NCI-H460 (cell line): ENCODE measurements at places on chromosomes 13 and 19.

GRCh38 chr13:110650436-110650835 is 35.1 kb downstream of the NAXD start:
- DNase-seq: no peak

DNA sequence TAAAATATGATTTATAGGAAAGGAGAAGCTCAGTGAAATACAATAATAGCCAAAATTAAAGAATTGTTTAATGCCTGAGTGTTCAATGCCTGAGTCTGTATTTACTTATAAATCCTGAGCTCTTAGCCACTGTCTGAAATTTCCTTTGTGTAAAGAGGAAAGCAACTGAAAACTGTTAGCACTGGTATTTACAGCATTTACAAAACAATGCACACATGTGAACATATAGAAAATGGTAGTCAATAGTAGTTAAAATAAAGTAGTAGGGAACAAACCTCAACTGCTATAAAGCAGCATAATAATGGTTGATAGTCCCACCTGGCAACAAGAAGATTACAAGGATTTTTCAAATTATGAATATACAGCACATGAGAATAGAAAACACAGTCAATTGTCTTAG is 1137.1 kb upstream of the ATXN8OS start:
- DNase-seq: no peak

GRCh38 chr19:3202346-3202745 is 16.6 kb downstream of the NCLN start:
- no peak for DNase-seq

DNA sequence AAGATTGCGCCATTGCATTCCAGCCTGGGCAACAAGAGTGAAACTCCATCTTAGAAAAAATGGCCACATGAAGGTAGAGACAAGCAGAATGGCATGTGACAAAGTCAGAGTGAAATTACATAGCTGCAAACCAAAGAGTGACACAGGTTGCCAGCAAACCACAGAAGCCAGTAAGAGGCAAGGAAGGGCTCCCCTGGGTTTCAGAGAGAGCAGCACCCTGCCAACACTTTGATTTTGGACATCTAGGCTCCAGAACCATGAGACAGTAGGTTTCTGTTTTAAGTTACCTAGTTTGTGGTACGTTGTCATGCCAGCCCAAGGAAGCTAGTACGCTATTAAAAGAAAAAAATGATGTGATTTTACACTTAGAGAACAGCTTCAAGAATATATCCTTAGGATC is 1.9 kb downstream of the NLRP4 start:
- DNase-seq: no peak

GRCh38 chr13:48603375-48603774 is 50.4 kb upstream of the CYSLTR2 start:
- no peak for DNase-seq

- no peak for DNase-seq
Measured at GRCh38 chr13:81117416-81117815, 776.5 kb upstream of the SPRY2 start.

DNA sequence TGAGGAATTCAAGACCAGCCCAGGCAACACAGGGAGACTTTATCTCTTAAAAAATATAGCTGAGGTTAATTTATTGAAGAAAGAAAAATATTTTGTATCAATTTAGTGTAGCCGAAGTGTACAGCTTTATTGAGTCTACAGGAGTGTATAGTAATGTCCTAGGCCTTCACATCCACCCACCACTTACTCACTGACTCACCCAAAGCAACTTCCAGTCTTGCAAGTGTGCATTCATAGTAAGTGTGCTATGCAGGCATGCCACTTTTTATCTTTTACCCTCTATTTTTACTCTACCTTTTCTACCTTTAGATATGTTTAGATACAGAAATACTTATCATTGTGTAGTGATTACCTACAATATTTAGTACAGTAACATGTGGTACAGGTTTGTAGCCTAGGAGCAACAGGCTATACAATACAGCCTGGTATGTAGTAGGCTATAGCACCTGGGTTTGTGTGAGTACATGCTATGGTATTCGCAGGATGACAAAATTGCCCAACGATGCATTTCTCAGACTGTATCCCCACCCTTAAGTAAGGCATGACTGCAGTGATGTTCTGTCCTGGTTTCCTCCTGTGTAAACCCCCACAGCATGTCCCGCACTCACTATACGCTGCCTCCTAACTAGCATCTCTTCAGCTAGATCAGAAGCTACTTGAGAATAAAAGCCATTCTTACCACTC is 15.3 kb upstream of the ATP12A start:
- DNase-seq: no peak

DNA sequence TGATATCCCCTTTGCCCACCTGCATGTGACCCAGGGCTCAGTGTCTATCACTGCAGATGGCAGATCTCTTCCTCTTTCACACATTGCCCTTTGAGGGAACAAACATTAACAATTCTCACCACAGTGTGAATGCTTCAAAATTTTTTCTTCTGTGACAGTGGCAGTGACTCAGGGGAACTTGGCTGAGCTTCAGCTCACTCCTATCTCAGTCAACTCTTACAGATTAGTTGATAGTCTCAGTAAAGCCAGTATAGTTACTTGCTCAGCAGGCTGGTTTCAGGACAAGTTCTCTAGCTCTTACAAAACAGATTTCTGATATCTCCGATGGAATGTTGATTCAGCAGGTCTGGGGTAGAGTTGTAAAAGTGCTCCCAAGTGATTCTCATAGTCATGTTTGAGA is 166.9 kb downstream of the DLEU7 start:
- DNase-seq: peak; percentile 51

- no peak for DNase-seq
Measured at GRCh38 chr13:22077205-22077683, 406.4 kb downstream of the FGF9 start.

DNA sequence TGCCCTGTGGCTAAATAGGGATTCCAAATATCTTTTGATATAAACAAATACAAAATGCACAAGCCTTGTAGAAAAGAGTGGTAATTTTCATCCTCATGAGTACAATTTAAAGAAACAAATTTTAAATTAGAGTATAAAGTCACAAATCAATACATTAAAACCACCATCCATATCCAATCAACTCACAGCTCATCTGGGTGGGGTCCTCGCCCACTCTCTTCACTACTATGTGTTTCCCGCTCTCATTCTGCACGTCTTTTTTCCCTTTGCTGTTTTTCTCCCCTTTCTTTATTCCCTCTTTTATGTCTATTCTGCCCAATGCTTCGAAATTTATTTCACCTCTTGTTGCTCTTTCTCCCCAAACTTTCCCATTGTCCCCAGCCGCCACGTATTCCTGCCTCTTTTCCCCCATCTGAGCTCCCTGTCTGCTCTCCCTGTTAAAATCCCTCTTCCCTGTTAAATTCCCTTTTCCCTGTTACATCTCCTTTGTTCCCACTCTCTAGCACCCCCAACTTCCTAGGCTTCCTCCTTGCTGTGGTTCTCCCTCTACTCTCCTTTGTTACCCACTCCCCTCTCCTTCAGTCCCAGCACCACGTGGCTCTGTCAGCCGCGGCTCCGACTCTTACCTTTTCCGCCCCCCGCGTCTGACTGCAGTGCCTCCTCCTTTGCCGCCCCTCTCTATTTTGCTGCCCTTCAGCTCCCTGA is 1.3 kb downstream of the ZNF616 start:
- DNase-seq: peak; percentile 1
